ENCODE measurements at places on chromosomes 6 and 20. TPM values are rescaled to one million over a fixed set of nuclear protein-coding genes. Genes with fewer than 3 reads are reported as not detected.
A peak's percentile ranks its signal among the peaks of the same experiment; 100 is the strongest.

MEI4 gene
- not detected for total RNA-seq

- H3K27me3 ChIP-seq = no peaks in the 10 kb centered on the region
- H3K4me3 ChIP-seq = no peak overlapping the region
- H3K27ac ChIP-seq = no peak overlapping the region
- peak; percentile 53 for DNase-seq
- peaks cover 5% of the 10 kb centered on the region for H3K4me1 ChIP-seq
Measured at GRCh38 chr6:82033631-82034211, 213.8 kb downstream of the IBTK start.

DNA sequence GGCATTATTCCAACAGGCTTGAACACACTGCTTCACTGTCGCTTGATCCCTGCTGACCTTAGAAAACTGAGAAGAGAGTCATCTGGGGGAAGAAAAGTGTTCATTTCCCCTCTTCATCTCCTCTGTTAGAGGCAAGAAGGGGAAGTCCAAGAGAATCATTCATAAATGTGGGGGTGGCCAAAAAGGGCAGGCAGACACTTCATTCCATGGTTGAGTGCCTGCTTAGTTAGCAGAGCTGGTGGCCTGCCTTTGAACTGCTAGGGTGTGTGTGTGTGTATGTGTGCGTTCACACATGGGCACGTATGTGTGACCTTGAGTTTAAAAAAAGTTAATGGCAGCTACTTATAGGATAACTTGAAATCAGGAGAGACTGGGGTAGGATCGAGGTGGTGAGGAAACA, 39.4 kb upstream of the RFPL4B start:
- no peaks in the 10 kb centered on the region for H3K27me3 ChIP-seq
- peaks cover 4% of the 10 kb centered on the region for H3K4me1 ChIP-seq
- no peak for DNase-seq
- H3K4me3 ChIP-seq = no peak overlapping the region
- H3K36me3 ChIP-seq = no peaks in the 10 kb centered on the region

- H3K4me1 ChIP-seq = peaks cover 7% of the 10 kb centered on the region
- H3K27ac ChIP-seq = no peak overlapping the region
- DNase-seq = peak; percentile 57
- no peaks in the 10 kb centered on the region for H3K36me3 ChIP-seq
Measured at GRCh38 chr6:75210885-75211739, 5.3 kb upstream of the COL12A1 start.

GRCh38 chr6:152552616-152553209, 84.4 kb downstream of the SYNE1 start:
- H3K4me1 ChIP-seq = no peaks in the 10 kb centered on the region
- no peak overlapping the region for H3K27ac ChIP-seq
- H3K27me3 ChIP-seq = no peaks in the 10 kb centered on the region
- peak; percentile 55 for DNase-seq

DNA sequence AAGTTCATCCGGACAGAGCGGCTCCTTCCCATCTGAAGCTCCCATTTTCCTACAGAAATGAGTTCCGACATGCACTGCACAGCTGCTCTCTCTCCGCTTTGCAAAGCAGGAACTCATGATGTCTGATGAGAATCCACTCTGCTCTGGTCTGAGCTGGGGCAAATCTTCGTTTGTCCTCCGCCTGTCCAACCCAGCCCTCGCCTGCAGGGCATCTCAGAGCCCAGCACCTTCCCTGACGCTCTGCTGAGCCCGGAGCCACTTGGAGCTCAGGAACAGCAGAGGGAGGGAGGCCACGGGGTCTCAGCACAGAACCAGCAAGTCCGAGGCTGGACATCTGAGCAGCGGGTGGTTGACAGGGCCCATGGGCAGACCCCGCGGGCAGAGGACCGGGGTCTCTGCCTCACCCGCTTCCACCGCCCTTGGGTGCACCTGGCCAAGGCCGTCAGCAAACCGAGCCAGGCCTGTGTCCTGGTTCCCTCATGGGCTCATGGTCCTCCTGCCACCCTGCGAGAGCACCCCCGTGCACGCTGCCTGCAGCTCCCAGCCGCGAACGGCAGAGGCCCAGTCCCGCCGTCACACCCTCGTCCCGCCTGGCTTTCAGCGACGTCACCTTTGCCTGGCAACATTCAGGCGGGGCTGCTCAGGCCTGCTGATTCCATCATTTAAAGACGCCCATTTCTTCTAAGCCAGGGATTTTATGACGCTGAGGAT, 78.5 kb upstream of the BHLHE23 start:
- H3K36me3 ChIP-seq = no peaks in the 10 kb centered on the region
- no peak overlapping the region for H3K4me3 ChIP-seq
- H3K27me3 ChIP-seq = no peaks in the 10 kb centered on the region
- H3K27ac ChIP-seq = no peak overlapping the region
- no peaks in the 10 kb centered on the region for H3K4me1 ChIP-seq
- DNase-seq = no peak

GRCh38 chr20:34123309-34123708, 11.3 kb upstream of the EIF2S2 start:
- DNase-seq = no peak
- no peaks in the 10 kb centered on the region for H3K4me1 ChIP-seq
- peaks cover 3% of the 10 kb centered on the region for H3K27me3 ChIP-seq
- no peak overlapping the region for H3K4me3 ChIP-seq
- H3K27ac ChIP-seq = no peak overlapping the region

GRCh38 chr20:63969838-63970713, at the start of gene ZNF512B:
Gene ZNF512B (minus strand): TSS chr20:63969930. CDS start chr20:63967950, 1,980 bp downstream.
- peaks cover 11% of the 10 kb centered on the region for H3K4me1 ChIP-seq
- H3K36me3 ChIP-seq = peaks cover 13% of the 10 kb centered on the region
- no peaks in the 10 kb centered on the region for H3K27me3 ChIP-seq
- peak within 1 kb of the TSS; percentile 69 for H3K4me3 ChIP-seq
- DNase-seq = peak; percentile 66
- peak within 1 kb of the TSS; percentile 54 for H3K27ac ChIP-seq

DNA sequence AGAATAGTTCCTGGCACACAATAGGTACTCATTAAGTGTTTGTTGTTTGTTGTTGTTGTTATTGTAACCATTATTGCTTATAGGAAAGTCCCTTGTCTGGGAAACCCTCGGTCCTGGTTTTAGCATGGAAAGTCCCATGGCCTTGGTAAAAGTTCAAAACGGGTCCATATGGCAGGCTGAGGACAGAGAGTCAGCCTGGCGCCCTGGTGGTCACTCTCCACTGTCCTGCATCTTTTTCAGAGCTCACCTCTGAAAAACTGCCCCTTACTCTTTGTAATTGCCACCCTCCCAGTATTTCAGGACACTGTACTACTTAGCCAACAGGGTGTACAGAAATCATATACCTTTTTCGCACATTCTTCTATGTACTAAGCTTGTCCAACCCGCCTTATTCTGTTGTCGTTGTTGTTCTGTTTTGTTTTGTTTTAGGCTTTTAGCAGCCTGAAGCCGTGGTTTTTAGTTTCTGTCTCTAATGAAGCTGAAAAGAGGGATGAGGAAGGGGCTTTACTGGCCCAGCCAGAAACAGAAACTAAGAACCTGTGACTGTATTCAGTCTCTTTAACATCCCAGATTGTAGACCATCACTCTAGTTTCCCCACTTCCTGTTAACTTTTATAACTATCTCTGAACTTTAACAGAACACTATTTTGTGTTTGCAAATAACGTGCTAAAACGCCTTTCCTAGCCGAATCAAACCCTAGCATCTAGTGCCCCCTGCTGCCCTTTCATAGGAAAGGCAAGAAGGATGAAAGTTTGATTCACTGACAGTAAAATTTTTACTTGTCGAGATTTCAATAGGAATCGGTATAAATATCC, 7.6 kb upstream of the TMEM14A start:
- peak overlapping the region; percentile 82 for H3K4me3 ChIP-seq
- no peaks in the 10 kb centered on the region for H3K4me1 ChIP-seq
- H3K36me3 ChIP-seq = no peaks in the 10 kb centered on the region
- no peaks in the 10 kb centered on the region for H3K27me3 ChIP-seq
- peak; percentile 65 for DNase-seq
- peak overlapping the region; percentile 60 for H3K27ac ChIP-seq

DNA sequence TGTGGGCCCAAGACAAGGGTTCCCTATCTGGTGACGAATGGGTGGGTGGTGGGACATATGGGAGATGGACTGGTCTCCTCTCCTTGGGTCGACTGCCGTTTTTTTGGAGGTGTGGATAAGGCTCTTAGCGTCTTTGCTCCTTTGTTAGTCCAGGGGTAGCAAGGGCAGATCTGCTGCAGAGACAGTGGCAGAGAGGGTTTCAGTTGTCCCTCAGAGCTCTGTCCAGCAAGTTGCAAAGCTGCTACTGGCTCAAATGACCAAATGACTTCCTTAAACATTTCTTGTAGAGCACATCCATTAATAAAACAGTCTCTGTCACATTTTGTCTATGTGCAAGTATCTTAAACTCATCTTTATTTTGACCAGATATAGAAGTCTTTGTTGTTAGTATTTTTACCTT, 508.0 kb upstream of the ADGRB3 start:
- H3K36me3 ChIP-seq = no peaks in the 10 kb centered on the region
- H3K4me3 ChIP-seq = no peak overlapping the region
- no peaks in the 10 kb centered on the region for H3K27me3 ChIP-seq
- DNase-seq = no peak

- H3K27me3 ChIP-seq = peaks cover 5% of the 10 kb centered on the region
- H3K36me3 ChIP-seq = peaks cover 2% of the 10 kb centered on the region
- DNase-seq = no peak
- peaks cover 6% of the 10 kb centered on the region for H3K4me1 ChIP-seq
- H3K27ac ChIP-seq = peak overlapping the region; percentile 5
Measured at GRCh38 chr20:46349035-46349741, 40.9 kb upstream of the CDH22 start.

DNA sequence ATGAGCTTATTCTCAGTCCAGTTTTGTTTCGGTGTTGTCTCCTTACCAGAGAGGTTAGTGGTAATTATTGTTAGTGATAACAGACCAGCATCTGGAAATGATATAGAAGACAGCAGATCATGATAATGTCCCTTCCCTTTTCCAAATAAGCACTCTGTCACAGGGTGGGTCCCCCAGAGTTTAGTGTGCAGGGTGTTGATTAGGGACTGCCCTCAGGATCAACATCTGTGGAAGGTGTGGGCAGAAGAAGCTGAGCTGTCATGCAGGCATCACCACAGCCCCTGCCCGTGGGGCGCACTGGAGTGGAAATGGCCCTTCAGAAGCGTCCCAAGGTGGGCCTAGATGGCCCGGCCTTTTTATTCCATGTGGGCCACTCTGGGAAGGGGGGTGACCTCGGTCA, 67.6 kb upstream of the DTNBP1 start:
- H3K36me3 ChIP-seq = no peaks in the 10 kb centered on the region
- no peak for DNase-seq
- no peak overlapping the region for H3K27ac ChIP-seq
- no peak overlapping the region for H3K4me3 ChIP-seq
- H3K27me3 ChIP-seq = no peaks in the 10 kb centered on the region
- no peaks in the 10 kb centered on the region for H3K4me1 ChIP-seq
